ENCODE measurements at places on chromosomes 12 and 14. TPM values are rescaled to one million over a fixed set of nuclear protein-coding genes. Genes with fewer than 3 reads are reported as not detected.
A peak's percentile ranks its signal among the peaks of the same experiment; 100 is the strongest.

GRCh38 chr14:103418481-103418818 is 33.2 kb downstream of the MARK3 start:
- peak; percentile 35 for DNase-seq

GRCh38 chr12:131280426-131280825 is 326.7 kb downstream of the ADGRD1 start:
- no peak for DNase-seq

DNA sequence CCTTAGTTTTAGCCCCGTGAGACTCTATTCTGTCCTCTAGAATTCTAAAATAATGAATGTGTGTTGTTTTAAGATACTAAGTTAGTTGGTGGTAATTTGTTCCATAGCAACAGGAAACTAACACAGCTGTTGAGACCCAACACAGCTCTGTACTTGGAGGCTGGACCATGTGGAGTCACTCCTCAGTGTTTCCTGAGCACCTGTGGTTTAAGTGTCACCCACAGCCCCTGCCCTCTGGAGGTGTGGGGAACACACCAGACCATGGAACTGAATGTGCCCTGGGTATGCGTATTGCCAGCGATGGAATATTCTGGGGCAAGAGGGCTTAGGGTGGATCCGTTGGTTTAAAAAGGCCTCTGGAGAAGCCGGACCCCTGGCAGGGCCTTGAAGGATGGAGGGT is 16.6 kb upstream of the GPR68 start:
- no peak for DNase-seq

DNA sequence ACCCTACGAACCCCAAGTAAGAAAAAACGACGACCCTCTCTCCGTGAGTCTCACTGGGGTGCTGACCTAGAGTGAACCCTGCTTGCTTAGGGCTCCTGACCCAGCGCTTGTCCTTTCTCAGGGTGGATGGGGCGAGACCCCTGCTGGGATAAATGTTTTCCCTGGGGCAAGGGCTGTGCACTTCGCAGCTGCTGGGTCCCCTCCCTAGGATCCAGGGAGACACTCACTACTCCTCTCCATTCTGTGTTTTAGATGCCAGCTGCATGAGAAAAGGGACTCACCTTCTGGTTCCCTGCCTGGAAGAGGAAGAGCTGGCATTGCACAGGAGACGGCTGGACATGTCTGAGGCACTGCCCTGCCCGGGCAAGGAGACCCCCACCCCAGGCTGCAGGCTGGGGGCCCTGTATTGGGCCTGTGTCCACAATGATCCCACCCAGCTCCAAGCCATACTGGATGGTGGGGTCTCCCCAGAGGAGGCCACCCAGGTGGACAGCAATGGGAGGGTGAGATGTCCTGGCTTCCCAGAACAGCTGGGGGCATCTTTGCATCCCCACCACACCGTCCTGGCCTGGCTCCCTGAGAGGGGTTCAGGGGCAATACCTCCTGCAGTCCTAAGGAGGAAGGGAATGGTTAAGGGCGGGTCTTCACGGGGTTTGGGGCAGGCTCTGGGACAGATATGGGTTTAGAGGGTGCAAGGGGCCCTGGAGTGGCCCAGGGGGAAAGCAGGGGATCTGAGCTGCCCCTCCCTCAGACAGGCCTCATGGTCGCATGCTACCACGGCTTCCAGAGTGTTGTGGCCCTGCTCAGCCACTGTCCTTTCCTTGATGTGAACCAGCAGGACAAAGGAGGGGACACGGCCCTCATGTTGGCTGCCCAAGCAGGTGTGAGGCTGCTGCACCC is 663 bp downstream of the ANKRD33 start:
- no peak for DNase-seq

DNA sequence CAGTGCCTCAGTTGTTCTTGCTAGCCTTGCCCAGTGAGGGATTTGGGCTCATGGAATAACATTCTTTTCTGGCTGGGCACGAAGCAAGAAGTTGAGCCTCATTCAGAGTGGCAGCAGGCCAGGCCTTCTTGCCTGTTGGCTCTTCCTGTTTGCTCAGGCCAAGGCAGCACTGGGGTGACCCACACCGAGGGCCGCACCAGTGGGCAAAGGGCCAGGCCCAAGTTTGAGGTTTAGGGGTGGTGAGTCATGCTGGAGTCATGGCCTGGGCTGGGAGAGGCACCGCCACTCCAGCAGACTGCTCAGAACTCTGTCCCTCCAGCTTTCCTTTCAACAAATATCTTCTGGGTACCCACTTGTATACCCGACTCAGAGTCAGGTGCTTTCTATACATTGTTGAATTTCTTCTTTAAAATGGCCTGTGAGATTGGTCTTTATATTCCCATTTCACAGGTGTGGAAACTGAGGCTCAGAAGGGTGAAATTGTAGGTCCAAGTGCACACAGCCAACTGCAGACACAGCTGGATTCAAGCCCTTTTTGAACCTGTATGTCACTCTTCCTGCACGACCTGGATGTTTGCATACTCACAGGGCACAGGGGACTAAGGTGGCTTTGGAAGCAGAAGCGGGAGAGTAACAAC is 279.4 kb downstream of the FOXN3 start:
- DNase-seq: peak; percentile 97

DNA sequence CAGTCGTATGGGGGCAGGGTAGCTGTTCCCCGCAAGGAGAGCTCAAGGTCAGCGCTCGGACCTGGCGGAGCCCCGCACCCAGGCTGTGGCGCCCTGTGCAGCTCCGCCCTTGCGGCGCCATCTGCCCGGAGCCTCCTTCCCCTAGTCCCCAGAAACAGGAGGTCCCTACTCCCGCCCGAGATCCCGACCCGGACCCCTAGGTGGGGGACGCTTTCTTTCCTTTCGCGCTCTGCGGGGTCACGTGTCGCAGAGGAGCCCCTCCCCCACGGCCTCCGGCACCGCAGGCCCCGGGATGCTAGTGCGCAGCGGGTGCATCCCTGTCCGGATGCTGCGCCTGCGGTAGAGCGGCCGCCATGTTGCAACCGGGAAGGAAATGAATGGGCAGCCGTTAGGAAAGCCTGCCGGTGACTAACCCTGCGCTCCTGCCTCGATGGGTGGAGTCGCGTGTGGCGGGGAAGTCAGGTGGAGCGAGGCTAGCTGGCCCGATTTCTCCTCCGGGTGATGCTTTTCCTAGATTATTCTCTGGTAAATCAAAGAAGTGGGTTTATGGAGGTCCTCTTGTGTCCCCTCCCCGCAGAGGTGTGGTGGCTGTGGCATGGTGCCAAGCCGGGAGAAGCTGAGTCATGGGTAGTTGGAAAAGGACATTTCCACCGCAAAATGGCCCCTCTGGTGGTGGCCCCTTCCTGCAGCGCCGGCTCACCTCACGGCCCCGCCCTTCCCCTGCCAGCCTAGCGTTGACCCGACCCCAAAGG is 804 bp downstream of the GAPDH start:
- DNase-seq: peak; percentile 87

DNA sequence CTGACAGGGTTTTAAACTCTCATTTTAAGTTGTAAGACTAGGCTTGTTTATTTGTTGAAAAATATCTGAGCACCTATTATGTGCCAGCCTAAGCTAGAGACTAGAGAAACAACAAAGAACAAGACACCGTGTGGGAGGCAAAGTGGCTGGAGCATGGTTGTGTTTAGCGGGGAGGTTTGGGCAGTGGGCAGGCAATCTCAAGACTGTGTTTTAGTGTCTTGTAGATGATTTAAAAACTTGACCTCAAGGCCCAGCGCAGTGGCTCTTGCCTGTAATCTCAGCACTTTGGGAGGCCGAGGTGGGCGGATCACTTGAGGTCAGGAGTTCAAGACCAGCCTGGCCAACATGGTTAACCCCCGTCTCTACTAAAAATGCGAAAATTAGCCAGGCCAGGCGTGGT is 7.8 kb downstream of the RPL36AL start:
- no peak for DNase-seq

- peak; percentile 50 for DNase-seq
Observed at GRCh38 chr14:55301437-55302121, 30.4 kb downstream of the FBXO34 start.

- no peak for DNase-seq
Observed at GRCh38 chr14:37731094-37731493, 135.7 kb downstream of the TTC6 start.

DNA sequence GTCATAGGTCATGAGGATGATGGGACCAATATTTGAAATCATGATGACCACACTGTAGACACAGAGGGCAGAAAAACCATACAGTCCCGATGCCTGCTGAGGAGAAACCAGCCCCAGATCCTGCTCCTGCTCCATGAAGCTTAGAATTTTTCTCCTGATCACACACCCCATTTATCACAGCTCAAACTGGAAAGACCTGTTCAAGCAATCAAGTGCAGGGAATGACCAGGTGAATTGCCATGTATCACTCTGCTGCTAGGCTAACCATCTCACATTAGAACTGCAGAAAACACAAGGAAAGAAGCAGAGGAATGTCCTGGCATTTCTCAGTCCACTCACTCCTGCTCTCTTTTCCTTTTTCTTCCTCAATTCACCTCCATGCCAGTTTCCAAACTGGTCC is 18.1 kb downstream of the MANSC1 start:
- DNase-seq: no peak

- no peak for DNase-seq
Observed at GRCh38 chr12:24788886-24789285, 160.0 kb downstream of the BCAT1 start.

DNA sequence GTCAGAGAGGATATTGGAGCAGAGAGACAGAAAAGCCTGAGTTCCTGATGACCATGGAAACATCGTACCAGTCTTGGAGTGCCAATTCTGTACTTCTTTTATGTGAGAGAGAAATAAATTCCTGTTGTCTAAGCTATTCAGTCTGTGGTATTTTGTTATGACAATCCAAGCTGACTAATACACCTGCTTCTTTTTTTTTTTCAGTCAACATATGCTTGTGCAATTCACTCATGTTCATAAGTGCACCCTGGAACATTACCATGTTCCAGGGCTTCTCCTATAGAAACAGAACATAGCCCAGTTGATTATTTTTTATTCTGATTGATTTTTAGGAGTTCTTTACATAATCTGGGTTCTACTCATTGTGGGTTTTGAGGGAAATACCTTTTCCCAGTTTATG is 1.7 kb upstream of the CHPT1 start:
- DNase-seq: no peak

- DNase-seq: no peak
Observed at GRCh38 chr12:12811343-12811742, 1.8 kb upstream of the DDX47 start.

DNA sequence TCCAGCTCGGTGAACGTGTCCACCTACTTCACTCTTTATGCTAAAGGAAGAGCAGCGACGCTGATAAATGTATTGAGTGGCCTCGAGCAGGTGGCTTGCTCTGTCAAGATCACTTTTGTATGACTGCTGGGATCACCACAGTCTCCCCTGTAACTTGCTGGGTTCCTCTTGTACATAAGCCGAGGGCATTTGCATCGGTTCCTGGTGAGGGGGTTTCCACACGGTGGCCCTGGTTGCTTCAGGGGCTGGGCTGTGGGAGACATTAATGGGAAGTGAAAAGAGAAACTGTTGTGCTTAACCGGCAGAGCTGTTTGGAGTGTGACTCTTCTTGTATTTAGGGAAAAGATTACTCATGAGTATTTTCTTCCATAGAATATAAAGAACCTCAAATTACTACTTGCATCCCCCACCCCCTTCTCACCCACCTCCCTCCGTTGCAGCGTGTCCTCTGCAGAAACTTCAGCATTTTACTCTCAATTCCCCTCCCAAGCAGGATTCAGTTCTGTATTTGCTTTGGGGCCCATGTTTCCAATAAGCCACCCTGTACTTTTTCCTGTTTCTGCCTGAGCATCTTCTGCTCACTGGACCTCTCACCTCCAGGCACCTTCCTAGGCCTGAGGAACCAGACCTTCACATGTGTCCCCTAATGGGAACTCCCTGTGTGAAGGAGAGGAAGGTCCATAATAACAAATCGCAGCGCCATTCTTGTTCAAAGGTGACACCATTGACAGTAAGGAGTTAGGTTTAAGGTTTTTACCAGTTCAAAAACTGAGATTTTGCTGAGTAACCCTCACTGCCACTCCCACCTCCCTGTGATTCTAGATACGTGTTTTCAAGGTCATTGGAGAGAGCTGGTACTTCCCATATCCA is 187.0 kb downstream of the ETV6 start:
- DNase-seq: peak; percentile 9

- no peak for DNase-seq
Observed at GRCh38 chr14:20035449-20035848, 389 bp downstream of the OR4K13 start.

DNA sequence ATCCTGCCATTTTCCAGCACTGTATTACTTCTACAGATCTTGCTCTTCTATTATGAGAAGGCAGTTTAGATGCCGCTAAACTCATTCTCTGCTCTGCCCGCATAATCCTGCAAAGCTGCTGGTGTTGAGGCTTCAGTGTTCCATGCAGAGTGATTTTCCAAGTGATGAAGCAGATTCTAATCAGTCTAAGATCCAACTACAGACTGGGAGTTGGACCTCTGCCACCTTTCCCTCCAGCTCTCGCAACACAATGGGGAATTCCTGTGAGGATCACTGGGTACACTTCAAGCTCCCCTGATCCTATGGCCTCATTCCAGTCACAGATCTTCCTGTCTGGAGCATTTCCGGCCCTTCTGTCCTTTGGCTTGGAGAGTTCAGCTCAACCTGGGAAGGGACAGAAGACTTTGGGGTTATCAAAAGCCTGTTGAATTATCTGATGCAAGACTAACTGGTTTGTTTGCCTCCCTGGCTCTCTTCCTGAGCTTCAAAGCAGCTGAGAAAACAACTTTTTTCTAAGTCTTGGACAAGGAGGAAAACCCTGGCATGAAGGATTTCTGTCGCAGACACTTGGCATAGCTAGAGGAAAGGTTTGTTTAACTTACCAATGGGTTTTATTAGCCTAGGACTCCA is 333.9 kb downstream of the ZFP36L1 start:
- DNase-seq: peak; percentile 98

DNA sequence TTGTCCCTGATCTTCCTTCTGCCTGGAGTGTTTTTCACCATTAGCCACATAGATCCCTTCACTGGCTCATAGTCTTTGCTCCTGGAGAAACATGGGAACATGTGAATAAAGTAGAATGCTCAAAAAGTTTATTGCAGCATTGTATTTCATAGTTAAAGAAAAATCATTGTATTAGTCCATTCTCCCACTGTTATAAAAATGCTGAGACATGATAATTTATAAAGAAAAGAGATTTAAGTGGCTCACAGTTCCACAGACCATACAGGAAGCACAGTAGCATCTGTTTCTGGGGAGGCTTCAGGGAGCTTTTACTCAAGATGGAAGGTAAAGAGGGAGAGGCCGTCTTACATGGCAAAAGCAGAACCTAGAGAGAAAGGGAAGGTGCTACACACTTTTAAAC is 238.3 kb upstream of the OR4E1 start:
- no peak for DNase-seq

DNA sequence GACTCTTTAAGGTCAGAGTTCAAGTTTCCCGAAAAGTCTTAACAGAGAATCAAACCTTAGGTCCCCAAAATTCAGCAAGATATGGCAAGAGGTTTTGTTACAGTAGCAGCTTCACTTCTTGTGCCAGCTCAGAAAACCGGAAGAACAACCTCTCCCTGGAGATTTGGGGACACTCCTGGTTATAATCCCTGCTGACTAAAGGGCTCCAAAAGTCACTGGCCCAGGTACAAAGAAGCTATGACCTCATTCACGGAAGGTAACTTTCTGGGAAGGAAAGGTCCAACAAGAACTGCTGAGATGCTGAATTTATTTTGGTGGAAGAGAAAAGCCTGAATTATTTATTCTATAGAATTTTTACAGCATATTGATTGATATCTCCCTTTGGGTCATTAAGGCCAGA is 55.6 kb upstream of the DIO2 start:
- DNase-seq: no peak

Gene GLS2
- total RNA-seq: 5.4 TPM

Gene FAM186B
- 0.30 TPM for total RNA-seq

Gene SCNN1A
- 0.23 TPM for total RNA-seq

Gene P2RX7
- 1.3 TPM for total RNA-seq

Gene KRT80
- 5.5 TPM for total RNA-seq

Gene MIP
- total RNA-seq: not detected

Gene MYF6
- total RNA-seq: not detected

Gene ACSS3
- 7.0 TPM for total RNA-seq

Gene ZNF664
- total RNA-seq: 50.4 TPM
